ENCODE measurements at places on chromosomes 5 and 9. TPM values are rescaled to one million over a fixed set of nuclear protein-coding genes. Genes with fewer than 3 reads are reported as not detected.

The PCDH12 gene
- 0.57 TPM for total RNA-seq

The PCDHA12 gene
- total RNA-seq = 9.5 TPM

The FAM120A gene
- 39.8 TPM for total RNA-seq

The LCN12 gene
- 11.4 TPM for total RNA-seq

The SPINK13 gene
- total RNA-seq = not detected

The TTC1 gene
- 28.1 TPM for total RNA-seq

The SLCO4C1 gene
- total RNA-seq = under 0.01 TPM

The ATP6V0E1 gene
- 64.2 TPM for total RNA-seq

The RETREG1 gene
- 14.0 TPM for total RNA-seq

- no peak for DNase-seq
Measured at GRCh38 chr5:179505636-179506261, 44.6 kb upstream of the RUFY1 start.

DNA sequence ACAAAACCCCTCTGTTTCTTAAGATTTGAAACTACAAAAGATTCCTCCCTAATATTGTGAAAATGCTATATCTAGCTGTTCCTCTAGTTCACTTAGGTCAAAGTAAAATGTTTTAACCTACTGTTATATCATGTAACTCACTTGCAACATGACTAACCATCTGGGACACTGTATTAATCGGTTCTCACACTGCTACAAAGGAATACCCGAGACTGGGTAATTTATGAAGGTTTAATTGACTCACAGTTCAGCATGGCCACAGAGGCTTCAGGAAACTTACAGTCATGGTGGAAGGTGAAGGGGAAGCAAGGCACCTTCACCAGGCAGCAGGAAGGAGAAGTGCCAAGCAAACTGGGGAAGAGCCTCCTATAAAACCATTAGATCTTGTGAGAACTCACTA is 34.7 kb downstream of the DIMT1 start:
- no peak for DNase-seq

DNA sequence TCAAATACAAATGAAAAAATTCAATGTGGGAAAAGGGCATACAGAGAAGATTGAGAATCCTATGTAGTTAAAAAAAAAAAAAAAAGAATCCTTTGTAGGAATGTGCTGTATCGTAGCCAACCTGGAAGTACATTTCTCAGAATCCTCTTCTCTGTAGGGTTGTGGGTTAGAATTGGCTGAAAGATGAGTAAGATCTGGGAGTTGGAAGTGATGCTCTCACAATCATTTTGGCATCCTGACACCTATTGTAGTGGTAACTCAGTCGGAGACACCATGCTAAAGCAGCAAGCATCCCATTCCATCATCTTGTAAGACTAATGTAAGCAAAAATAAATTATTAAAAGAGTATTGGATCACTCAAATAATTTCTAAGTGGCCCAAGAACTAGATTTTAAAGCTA is 30.6 kb downstream of the MRPL22 start:
- DNase-seq = peak; percentile 66

DNA sequence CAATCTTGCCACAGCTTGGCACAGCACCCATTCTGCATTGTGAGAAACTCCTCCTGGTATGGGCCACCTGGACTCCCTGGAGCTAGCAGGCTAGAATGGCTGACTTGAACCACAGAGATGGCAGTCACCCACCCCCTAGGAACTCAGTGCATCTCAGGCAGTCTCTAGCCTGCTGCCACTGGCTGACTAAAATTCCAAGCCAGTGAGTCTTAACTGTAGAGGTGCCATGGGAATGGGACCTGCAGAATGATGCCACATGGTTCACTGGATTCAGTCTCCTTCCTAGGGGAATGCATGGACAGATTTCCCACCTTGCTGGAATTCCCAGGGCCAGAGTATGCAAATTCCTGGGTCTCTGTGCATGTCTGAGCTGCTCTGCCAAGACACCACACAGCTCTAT is 382.9 kb downstream of the MAN2A1 start:
- DNase-seq = no peak

DNA sequence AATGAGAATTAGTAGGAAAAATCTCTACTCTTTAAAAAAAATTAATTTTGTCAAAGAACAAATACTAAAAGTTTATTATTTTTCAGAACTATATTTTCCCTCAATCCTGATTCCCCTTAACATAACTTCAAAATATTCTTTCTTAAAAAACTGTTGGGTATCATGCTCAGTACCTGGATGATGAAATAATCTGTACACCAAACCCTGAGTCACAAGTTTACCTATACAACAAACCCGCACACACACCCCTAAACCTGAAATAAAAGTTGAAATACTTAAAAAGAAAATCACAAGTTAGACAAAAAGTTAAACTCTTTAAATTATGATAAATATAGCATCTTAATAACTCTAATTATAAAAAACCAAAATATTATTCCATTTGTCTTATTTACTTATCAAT is 812.3 kb downstream of the MAT2B start:
- DNase-seq = no peak

GRCh38 chr5:39440958-39441624 is 16.3 kb upstream of the DAB2 start:
- no peak for DNase-seq

DNA sequence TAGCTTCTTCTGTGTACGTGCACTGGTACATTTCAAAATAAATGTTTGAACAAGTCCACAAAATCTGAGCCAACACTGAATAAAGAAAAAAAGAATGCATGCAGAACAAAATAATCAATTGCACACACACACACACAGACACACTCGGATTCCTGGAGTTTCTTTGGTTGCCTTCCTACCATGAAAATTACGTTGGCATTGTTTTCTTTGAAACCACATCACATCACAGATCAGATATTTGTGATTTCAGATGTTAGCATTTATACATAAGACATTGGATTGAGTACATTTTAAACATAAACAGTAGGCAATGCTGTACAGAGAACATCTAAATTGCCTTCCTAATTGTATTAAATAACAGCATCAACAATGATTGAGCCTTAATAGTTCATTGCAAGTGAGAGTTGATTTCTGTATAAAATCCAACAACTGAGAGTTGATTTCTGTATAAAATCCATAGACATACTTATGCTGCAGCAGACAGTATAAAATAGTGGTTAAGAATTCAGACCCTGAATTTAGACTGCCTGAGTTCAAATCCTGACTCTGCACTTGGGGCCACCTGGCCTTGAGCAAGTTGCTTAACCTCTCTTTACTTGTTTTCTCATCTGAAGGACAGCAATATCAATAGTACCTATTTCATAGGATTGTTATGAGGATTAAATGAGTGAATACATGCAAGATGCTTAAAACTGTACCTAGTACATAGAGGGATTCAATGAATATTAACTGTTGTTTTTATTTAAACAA is 101.7 kb upstream of the IFNE start:
- no peak for DNase-seq

GRCh38 chr5:96930058-96930457 is 5.8 kb upstream of the LNPEP start:
- DNase-seq = no peak

DNA sequence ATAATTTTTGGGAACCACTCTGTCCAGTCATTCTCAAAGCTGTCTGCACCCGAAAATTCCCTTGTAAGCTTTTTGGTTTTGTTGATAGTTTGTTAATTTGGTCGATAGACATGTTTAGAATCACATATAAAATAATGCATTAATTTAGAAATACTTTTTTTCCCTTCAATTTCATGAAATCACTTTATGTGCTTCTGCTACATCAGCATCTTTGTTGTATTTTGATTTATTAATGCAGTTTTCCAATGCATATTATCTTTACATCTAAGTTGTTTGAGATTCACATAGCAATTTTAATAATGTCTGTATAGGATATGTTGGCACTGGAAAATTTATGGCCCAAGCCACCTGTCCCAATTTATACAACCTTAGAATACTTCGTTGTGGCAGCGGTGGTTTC is 60.6 kb upstream of the SV2C start:
- DNase-seq = no peak

DNA sequence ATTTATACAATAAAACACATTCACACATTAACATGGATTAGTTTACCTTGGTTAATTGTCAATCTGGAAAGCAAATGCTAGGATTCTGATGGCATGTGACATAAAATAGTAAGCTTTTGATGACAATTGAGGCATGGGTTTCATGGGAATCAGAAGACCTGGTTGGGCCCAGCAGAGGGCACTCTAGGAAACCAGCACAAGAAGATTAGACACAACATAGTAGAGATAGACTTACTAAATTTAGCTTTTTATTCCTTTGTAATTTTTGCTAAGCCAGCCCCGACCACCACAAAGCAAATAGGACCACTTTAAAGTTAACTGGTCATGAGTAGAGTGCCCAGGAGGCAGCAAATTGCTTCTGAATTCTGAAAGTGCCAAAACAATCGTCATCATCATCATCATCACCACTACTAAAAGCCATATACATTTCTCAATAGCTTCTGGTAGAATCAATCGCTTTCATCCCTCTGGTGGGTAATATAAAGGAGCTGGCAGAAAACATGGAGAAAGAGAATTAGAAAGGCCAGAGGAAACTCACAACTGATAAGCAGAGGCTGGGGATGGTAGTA is 163.2 kb downstream of the ARRDC3 start:
- peak; percentile 72 for DNase-seq

DNA sequence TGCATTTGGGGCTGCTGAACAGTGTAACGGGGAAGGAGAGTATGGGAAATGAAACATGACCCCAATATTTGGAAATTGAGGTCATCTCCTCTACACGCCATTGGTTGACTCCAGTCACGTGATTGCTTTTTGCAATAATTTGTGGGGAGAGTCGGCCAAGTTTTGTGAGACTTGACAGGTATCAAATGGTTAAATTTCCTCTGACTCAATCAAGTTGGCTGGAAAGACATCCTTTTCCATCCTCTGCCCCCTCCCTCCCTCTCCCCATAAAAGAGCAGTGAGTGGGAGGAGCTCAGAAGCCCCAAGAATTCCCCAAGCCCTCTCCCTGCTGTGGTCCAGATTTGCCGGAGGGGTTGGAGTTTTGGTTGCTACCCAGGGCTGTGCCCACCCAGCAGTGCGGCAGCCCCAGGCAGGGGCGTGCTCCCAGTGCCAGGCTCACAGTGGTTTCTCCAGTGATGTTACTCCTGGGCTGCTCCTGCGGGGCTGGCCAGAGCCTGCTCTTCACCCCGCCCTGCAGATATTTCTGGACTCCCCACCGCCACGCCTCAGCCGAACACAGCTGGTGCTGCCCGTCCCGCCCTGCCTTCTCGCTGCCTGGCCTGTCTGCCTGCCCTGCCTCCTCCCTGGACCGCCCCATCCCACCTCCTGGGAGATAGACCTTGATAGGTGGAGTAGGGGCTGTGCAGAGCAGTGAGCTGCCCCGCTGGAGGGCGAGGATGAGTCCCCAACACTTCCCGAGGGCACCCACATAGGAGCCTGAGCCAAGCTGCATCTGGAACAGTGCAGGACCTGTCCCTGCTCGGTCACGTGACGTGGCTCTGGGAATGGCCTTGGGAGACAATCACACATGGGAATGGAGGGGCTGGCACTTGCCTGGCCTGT is 3.4 kb downstream of the COL5A1 start:
- DNase-seq = peak; percentile 99

GRCh38 chr9:126915846-126916543 is 1.4 kb downstream of the RALGPS1 start:
- DNase-seq = no peak

- DNase-seq = no peak
Measured at GRCh38 chr5:54862036-54862435, 123.4 kb downstream of the ESM1 start.

- no peak for DNase-seq
Measured at GRCh38 chr9:6218099-6218502, 2.5 kb downstream of the IL33 start.

- no peak for DNase-seq
Measured at GRCh38 chr5:181131514-181131913, 545 bp upstream of the OR2V1 start.

DNA sequence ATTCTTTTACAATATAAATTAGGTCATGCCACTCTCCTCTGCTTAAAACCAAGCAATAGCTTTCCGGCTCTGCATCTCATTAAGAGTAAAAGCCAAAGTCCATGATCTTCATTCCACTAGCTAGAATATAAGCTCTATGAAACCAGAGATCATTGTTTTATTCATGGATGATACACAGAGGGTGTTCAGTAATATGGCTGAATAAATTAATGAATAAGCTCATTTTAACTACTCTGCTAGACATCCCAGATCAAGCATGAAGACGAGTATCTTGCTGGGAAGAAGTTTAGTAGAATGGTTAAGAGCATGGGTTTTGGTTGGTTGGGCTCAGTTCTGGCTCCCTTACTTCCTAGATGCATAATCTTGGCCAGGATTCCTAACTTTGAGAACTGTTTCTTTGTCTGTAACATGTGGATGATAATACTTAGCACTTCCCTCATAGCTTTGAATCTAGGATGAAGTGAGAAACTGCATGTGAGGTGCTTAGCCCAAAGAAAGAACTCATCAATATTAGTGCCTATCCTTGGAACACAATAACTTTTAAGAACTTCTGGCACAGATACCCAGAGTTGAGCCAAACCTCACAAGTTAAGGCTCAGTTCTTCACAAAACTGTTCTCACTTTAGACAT is 106.8 kb downstream of the MSX2 start:
- DNase-seq = no peak

DNA sequence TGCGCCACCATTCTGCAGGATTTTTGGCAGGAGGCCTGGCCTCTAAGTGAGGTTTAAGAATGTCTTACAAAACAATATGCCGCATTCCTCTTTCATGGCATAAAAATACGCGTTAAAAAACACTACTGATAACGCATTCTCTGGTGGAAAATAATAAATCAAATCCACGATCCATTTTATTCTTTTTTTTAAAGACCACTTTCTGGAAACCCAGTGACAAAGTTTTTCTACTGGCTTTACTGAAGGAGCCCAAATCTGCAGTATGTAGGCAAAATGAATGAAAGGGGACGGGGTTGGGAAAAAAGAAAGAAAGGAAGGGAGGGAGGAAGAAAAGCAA is 2.0 kb downstream of the SV2C start:
- no peak for DNase-seq

DNA sequence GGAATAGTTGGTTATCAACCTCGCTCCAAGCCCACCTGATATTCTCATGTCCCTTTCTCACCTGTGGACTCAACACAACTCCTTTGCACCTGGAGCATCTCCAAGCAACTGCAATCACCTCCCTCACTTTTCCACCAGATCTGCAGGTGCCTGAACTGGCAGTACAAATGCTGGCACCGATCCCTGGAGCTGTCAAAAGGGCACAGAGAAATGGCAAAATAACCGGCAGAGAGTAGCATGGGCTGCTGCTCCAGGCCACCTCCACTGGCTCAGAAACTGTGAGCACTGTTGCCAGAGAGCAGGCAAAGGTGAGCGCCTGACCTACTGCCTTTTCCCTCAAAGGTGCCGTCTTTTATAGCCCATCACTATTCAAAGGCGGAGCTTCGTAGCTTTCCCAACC is 14.7 kb downstream of the EQTN start:
- no peak for DNase-seq

Measured in cardiac muscle cell (in vitro differentiated cells and primary cell).